ENCODE measurements at places on chromosomes 2 and 18.
A peak's percentile ranks its signal among the peaks of the same experiment; 100 is the strongest.

DNA sequence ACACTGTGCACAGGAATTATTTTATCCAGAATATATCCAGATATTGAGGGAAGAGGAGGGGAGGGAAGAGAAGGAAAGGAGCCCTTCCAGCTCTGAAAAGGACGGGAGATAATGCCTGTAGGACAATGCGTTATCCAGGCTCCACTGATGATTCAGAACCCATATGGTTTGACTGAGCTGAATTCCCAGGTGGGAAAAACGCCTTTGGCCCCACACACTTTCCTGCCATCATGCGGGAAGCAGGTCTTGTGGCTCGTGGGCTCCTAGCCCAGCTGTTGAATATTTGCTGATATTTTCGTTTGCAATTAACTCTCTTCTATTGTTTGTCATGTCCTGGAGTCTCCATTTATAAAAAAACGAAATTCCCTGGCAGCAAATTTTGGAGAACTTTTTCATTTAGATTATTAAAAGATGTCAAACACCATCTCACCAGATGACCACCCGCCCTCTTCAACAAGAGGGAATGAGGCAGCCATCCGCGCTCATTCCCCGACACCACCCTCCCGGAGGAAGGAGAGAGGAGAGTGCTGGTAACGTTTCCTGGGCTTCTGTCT lies 8.9 kb downstream of the COL6A3 start:
- DNase-seq = no peak

DNA sequence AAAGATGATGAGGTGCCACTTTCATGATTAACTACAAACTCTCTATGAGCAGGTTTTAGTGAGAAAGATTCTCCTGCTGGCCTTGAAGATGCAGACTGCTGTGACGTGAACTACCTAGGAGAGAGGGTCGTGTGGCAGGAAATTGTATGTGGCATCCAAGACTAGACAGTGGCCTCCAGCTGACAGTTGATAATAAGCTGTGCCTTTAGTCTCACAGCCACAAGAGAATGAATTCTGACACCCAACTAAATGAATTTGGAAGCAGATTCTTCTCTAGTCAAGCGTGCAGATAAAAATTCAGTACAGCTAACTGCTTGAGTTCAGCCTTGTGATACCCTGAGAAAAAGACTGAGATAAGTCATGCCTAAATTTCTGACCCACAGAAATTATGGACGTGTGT lies 169.0 kb upstream of the COL3A1 start:
- DNase-seq = no peak

DNA sequence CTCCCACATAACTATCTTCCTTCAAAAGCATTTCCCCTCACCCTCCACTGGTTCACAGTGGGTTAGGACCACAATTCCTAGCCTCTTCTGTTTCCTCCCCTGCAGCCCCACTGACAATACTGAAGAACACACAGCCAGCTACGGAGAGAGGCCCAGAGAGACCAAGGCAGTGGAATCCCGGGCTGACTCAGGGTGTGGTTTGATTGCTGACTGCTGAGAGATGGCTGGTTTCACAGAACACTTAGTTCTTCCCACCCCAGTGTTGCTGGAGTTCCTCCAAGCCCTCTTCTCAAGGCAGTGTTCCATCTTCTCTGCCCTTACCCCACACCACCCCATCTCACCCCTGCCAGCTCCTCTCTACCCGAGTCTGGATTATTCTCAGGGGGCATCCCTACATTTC lies 43.3 kb upstream of the ZFP36L2 start:
- DNase-seq = peak; percentile 58

GRCh38 chr18:75421656-75422055 lies 5.8 kb downstream of the SMIM21 start:
- no peak for DNase-seq

GRCh38 chr2:60335533-60336237 lies 217.8 kb downstream of the BCL11A start:
- DNase-seq = no peak

DNA sequence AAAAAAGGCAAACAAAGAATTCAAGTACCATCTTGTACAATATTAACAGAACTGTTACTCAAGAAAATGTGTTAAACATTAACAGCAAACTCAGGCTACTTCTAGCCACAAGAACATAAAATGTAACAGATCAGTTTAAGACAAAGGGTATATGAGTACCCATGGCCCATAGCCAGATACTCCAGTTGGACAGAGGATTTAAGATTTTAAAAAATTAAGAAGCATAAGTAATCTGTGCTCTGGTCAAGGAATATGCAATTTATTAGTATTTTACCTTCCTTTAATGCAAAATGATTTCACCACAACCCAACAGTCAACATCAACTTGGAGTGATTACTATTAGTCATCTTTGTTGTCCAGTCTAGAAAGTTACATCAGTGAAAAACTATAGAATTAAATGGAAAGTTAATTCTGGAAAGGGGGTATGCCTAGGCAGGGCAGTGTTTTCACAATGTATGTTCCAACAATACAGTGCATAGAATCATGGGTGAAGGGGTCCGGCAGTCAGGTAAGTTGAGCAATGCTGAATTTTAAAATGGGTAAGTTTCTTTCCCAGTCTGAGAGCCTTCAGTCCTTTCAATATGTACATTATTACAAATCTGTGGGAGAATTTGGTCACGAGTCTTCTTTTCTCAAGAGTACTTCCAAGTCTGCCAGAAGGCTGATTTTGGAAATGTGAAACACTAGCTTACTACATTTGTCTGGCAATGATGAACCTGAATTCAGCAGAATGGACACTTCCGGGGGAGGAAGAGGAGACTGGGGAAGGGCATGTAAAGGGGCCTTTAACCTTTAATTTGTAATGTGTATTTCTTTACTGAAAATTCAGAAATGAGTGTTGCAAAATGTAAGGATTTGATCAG lies 34.5 kb downstream of the SFT2D3 start:
- DNase-seq = no peak

DNA sequence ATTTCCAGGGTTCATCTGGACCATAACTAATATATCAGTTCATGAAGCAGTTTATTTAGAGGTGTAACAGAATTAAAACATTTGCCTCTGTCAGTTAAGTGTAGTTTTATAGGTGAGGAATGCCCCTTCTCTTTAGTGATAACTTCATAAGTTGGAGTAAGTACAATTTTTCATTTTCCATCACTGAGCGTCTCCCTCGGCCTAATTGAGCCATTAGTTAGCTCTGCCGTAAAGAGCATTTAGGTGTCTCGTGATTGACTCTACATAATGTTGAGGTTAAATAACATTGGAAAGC lies 88.4 kb downstream of the UGGT1 start:
- no peak for DNase-seq

GRCh38 chr2:231397011-231397927 lies 1.8 kb downstream of the B3GNT7 start:
- DNase-seq = no peak

- DNase-seq = no peak
Measured at GRCh38 chr18:32460171-32460731, 10.4 kb downstream of the GAREM1 start.

DNA sequence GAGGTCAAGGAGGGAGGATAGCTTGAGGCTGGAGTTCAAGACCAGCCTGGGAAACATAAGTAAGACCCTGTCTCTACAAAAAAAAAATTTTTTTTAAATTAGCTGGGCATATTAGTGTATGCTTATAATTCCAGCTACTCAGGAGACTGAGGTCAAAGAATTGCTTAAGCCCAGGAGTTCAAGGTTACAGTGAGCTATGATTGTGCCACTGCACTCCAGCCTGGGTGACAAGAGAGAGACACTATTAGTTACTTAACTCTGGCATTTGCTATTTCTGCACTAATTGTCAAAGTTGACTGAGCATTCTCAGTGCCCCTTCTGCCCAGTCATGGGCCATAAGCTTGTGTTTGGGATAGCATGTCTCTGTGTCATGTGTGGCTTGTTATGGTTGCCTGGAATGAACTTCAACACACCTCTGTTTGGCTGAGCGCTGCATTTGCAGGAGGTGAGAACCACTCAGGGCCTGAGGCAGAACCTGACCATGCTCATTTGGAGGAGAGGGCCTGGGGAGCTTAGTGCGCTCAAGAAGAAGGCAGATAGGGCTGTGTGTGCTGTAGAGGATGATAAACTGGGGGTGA lies 77.7 kb downstream of the SH3RF3 start:
- no peak for DNase-seq

DNA sequence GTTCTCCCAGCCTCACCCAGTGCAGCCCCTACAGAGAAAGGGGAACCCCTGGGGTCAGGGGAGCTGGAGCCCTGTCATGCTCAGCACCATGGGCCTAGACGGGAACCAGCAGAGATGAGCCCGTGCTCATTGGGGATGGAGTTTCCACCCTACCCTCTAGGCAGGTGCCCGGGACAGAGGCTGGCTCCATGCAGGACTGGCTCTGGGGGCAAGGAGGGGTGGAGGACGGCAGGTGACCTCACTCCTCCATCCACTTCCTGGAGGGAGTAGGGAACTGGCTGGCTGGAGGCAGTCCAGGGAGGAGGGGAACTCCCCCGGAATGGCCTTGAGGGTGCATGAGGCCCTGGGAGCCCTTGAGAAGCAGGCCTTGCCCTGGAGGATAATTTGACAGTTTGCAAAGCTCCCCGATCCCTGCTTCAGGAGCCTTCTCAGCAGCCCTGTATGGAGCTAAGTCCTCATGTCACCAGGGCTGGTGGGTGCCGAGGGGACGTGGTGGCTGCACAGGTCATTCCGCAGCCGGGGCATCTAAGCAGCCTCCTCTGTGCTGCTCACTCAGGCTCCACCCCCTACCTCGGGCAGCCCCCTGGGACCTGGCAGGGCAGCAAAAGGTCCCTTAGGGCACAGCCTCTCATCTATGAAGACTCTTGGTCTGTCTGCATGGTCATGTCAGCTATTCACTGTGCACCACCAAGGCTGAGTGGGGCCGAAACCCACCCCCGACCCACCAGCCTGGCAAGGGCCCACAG lies 2.1 kb downstream of the NEURL3 start:
- no peak for DNase-seq

DNA sequence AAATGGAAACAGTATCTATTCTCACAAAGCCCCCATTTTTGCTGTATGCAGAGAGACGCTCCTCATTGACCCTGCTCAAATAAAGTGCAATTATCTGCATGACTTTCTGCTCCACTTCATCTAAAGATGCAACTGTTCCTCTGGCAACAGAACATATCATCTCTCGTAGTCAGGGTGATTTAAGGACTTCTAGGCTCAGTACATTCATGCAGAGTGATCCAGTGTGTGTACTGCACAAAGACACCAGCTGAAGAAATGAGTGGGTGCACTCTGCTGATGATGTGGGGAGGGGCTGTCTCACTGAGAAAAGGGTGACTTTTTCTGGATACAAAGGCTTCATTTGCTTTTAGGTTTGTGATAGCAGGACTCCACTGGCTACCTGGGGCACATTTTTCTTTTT lies 355.2 kb downstream of the GALNT13 start:
- no peak for DNase-seq

DNA sequence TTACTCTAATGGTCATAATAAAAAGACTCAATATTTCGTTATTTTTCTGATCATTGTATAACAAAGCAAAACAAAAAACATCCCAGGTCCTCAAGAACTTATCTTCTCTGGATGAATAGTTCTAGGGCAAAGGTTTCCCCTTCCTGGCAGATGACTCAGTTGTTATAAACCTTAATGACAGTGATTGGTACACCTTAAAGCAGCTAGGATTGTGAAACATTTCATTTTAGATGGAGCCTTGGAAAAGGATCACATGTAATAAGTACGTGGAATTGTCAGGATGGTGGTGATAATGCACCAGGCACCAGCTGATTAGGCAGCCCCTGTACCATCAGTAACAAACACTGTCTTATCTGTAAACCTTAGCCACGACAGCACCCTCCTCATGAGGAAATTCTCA lies 47.2 kb downstream of the MEP1B start:
- no peak for DNase-seq

- no peak for DNase-seq
Measured at GRCh38 chr18:74951165-74951760, 257.7 kb downstream of the PTGR3 start.

DNA sequence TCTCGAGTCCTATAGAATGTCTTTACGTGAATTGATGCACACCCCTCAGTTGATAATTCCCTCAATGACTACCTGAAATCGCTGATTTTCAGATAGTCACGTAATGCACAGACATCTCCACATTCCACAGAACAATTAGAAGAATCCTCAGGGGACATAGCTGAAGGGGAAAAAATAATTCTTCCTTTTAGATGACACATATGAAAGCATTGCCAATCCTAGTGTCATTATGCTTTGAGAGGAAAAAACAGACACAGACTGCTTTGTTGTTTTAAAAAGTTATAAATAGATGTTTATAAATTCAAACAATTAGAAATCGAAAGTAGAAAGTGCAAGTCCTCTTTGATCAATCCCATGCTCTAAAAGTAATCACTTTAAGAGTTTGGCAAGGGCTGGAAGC lies 100.6 kb upstream of the FN1 start:
- DNase-seq = no peak

- no peak for DNase-seq
Measured at GRCh38 chr18:7388741-7389140, 157.9 kb downstream of the LRRC30 start.

Data from right forelimb (tissue), 1 donor.